ENCODE measurements at places on chromosomes 3 and 15.

DNA sequence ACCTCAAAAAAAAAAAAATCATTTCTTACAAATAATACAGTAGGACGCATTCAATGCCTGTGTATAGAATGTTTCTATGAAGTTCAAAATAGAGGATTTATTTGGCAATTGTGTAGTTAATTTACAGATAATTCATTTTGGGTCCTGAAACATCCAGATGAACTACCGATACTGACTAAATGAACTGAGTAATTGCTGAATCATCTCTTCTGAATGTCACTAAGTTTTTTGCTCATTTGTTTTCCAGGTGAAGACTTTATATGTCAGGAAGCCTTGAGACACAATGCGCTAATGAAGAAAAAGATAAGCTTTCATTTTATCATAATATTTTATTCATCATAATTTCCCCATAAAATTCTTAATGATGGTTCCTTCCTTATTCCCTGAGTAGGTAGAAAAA is 39.7 kb downstream of the PCOLCE2 start:
- DNase-seq: no peak

DNA sequence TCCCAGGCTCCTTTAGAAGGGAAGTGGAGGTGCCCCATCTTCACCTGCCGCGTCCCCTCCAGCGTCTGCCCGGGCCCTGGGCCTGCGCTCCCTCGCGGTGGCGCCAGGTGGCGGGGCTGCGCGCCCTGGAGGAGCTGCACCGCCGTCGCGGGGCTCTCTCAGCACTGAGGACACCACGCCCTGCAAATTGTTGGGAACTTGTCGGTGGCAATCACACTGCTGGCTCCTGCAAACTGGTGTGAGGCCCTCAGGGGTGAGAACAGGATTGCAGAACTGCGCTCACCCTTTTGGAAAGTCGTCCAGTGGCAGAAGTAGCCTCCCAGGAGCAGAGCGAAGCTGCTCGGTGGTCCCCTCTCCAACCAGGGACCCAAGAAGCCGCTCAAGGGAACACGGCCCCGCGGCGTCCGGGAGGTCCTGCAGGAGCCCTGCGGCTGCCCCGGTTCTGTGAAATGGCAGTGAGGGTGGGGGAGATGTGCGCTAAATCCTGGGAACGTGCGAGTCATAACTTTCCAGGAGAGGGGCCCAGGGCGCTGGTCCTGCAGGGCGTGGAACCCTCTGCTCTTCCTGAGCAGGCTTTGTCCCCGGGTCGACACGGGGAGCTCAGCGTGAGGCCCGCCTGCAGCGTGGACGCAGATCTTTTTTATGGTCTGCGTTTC is 995 bp upstream of the LRRK1 start:
- DNase-seq: peak; percentile 83

- no peak for DNase-seq
These were observed 5.8 kb downstream of the ACKR2 start for GRCh38 chr3:42814914-42815507.

GRCh38 chr3:44411031-44411645 is 66.3 kb downstream of the ZNF445 start:
- DNase-seq: no peak

- no peak for DNase-seq
These were observed 201.1 kb downstream of the TLE3 start for GRCh38 chr15:69896606-69897005.

DNA sequence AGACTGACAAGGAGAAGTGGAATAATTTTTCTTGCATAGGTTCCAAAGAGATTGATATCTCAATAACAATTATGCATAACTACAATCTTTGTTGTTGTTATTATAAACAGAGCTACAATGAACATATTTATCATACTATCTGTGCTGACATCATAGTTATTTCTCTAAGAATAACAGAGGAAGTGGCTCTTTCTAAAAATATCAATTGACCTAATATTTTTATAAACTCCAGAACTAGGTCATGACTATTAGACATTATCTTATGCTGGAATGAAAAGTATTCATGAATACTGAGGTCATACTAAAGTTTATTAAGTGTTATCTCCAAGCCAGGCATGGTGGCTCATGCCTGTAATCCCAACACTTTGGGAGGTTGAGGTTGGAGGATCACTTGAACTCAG is 114.1 kb downstream of the DCLK3 start:
- no peak for DNase-seq

DNA sequence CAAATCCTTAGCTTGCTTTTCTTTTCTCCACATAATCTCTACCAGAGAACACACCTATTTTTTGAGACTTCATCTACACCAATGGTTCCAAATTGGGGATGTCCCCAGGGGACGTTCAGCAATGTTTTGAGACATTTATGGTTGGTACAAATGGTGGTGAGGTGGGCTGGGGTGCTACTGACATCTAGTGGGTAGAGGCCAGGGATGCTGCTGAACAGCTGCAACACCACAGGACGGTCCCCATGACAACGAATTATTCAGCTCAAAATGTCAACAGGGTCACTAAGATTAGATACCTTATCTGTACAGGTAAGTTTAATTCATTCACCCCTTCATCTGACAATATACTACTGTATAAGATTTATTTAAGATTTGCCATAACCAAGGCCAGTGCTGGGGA is 14.4 kb downstream of the GK5 start:
- DNase-seq: no peak

GRCh38 chr3:46714728-46715506 is 2.8 kb downstream of the PRSS50 start:
- no peak for DNase-seq

- DNase-seq: no peak
These were observed 15.9 kb downstream of the SCG3 start for GRCh38 chr15:51697163-51697562.

DNA sequence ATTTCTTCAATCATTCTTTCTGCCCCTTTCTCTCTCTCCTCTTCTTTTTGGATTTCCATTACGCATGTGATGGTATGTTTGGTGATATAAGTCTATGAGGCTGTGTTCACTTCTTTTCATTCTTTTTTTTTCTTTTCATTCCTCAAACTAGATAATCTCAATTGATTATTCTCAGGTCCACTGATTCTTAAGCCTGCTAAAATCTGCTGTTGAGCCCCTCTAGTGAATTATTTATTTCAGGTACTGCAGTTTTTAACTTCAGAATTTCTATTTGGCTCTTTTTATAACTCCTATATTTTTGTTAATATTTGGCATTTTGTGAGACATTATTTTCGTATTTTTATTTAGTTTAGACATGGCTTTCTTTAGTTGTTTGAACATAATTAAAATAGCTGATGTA is 671.3 kb upstream of the NECTIN3 start:
- no peak for DNase-seq

GRCh38 chr3:179973931-179974361 is 62.8 kb downstream of the PEX5L start:
- peak; percentile 5 for DNase-seq

GRCh38 chr3:158260392-158260791 is 150.5 kb downstream of the RSRC1 start:
- DNase-seq: no peak

DNA sequence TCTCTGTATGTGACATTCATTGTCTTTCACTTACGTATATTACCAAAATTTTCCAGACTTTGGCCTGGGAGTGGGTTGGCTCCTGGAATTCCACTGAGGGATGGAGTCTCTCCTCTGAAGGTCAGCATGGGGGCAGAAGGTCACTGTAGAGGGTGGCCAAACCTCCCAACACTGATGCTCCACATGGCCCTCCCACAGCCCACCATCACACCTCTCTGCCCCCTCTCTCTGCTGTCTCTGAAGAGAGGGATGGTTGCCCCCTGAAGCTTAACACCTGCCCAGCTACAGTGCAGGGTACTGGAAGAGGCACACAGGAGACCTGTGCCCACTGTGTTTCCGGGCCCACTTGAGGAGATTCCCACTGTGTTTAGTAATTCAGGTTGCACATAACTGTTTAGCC is 52.2 kb downstream of the CMTM6 start:
- DNase-seq: no peak

GRCh38 chr15:42274702-42274989 is 1.4 kb upstream of the TMEM87A start:
- no peak for DNase-seq

DNA sequence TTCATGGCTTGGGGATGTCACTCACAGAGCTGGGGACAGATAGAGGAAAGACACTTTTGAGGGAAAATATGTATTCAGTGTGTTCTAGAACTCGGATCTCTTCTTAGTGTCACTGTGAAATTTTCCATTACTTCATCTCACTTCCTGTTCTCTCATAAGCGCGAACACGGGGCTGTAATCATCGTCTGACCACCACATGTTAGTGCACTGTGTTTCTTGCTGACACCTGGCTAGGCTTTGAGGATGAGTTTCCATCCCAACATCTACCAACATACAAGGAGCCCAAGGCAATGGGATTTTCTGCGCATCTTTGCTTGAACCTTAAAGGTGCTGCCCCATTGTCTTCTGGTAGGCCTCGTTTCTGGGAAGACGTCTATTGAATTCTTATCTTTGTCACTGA is 84.0 kb downstream of the LIPC start:
- peak; percentile 74 for DNase-seq

- DNase-seq: no peak
These were observed 114.6 kb downstream of the SEMA5B start for GRCh38 chr3:122912772-122913538.

DNA sequence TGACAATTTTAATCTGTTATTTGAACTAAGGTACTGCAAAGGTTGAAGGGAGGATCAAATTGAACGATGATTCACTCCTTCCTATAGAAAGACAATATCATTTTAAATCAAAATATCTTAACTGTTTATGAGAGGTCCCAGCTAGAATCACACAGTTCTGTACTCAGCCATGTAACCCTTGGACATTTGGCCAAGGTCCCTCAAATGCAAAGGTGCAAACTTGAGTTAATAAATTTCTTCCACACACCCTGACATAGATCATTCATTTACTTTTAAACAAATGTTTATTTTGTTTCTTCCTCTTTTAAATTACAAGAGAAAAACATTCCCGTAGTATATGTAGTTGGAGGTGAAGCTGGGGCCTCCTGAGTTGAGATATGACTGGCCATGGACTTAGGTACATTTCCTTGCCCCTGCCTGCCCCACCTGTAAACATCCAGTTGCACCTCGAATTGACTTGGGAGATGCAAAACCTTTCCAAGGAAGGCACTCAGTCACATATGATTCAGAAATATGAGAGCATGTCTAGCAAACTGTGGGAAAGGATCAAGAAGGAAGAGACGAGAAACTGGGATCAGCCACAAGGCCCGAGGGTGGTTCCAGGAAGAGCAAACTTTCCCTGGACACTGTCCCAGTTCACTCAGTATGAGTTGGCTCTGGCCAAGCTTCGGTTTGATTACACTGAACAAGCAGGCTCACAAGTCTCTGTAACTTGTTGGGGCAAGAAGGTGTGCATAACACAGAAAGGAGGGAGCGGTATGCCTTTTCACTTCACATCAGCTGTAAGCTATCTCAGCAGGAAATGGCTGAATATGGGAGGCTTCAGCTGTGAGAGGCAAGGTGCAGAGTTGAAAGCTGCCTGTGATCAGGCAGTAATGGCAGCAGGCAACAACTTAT is 6.7 kb downstream of the TNFSF10 start:
- DNase-seq: peak; percentile 45

DNA sequence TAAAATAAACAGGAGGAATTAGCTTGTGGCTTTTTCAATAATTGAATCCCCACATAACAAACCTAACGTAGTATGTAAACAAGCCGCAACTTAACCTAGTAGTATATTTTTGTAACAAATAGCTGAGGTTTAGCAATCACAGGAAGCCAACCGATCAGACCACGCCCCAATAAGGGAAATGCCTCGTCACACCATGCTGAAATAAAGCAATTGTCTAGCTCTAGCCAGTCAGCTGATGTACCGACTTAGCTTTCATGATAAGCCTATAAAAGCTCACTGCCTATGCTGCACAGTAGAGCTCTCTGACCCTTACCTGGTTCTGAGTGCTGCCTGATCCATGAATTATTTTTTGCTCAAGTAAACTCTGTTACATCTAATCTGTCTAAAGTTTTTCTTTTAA is 208.9 kb downstream of the ROBO1 start:
- no peak for DNase-seq

DNA sequence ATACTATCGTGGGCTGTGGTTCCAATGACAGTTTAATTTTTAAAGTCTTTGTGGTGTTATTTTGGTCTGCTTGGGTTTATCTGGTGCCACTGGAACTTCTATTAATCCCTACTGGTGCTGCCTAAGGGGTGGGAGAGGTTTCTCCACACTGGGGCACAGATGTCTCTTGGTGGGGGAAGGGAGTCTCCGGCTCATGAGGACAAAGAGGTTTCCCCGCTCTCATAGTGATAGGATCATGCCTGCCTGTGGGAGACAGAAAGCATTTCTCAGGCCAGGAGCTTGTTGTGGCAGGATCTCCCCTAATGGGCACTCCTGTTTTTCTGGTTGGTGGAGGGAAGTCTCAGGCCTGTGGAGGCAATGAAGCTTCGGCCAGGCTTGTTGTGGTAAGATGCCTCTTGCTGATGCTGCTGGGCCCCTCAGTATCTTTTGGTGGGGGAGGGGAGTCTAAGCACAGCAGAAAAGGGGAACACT is 84.3 kb upstream of the THRB start:
- no peak for DNase-seq

DNA sequence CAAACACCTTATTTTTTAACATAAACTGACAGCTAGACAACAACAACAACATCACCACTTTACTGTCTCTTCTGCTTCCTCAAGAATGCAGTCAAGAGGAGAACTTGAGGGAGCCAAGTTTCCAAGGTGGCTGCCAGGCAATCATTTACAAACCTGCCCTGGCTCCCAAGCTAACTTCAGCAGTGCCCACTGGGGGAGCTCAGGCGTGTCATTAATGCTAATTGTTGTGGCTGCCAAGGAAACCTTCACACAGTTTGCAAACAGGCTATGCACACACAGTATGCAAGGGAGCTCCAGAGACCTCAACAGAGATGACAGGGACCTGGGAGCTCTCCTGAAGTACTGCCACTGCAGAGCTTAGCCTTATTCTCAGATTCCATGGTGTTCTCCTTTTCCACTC is 2.1 kb downstream of the DZIP1L start:
- DNase-seq: no peak

DNA sequence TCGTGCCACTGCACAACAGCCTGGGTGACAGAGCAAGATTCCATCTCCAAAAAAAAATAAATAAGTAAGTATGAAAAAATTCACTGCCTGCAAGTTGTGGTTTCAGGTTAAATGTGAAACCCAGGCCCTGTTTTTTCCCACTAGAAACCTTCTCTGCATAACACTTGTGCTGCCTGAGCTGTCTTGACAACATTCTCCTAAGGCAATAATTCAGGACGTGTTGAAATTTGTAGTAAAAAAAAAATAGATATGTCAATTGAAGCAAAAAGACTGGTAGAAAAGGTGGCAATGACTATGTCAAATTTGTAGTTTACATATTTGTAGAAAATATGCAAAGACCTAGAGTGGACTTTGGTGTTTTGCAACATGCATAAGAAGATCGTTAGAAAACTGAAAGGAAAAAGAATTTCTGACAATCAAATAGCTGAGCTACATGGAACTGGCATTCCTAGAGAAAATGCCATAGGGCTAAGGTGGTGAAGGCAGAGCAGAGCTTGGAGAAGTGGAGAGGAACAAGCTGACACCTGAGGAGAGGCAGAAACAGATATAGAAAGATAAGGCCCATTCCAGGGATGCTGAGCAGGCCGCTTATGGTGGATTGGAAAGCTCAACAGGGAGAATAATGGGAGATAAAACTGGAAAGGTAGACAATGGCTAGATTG is 150.2 kb downstream of the PLCH1 start:
- DNase-seq: no peak

- no peak for DNase-seq
These were observed 537 bp downstream of the GRAMD2A start for GRCh38 chr15:72197041-72197459.

GRCh38 chr15:77418966-77419835 is 703 bp downstream of the PEAK1 start:
- peak; percentile 72 for DNase-seq

GRCh38 chr3:95905182-95905581 is 909.2 kb upstream of the EPHA6 start:
- DNase-seq: no peak
